ENCODE measurements at places on chromosomes 6 and 20.

- no peak for DNase-seq
Observed at GRCh38 chr6:4703382-4703781, 72.8 kb upstream of the CDYL start.

- no peak for DNase-seq
Observed at GRCh38 chr6:34143196-34143883, 2.5 kb downstream of the GRM4 start.

GRCh38 chr20:60636417-60636816, 615.6 kb upstream of the CDH4 start:
- DNase-seq: no peak

DNA sequence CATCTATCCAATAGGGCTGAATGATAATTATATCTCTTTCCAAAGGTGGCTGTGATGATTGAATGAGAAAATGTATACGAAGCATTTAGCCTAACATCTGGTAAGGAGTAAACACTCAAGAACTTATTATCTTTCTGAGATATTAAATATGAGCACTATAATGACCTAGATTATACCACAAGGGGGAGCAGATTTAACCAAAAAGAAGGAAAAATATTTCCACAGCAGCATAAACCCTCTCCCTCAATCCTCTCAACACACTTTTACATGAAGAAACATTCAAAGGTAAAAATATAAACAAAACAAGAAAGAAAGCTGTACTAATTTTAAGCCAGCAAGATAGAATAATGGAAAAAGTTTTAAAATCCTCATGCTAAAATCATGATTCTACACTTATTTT, 68.4 kb downstream of the SHPRH start:
- no peak for DNase-seq

DNA sequence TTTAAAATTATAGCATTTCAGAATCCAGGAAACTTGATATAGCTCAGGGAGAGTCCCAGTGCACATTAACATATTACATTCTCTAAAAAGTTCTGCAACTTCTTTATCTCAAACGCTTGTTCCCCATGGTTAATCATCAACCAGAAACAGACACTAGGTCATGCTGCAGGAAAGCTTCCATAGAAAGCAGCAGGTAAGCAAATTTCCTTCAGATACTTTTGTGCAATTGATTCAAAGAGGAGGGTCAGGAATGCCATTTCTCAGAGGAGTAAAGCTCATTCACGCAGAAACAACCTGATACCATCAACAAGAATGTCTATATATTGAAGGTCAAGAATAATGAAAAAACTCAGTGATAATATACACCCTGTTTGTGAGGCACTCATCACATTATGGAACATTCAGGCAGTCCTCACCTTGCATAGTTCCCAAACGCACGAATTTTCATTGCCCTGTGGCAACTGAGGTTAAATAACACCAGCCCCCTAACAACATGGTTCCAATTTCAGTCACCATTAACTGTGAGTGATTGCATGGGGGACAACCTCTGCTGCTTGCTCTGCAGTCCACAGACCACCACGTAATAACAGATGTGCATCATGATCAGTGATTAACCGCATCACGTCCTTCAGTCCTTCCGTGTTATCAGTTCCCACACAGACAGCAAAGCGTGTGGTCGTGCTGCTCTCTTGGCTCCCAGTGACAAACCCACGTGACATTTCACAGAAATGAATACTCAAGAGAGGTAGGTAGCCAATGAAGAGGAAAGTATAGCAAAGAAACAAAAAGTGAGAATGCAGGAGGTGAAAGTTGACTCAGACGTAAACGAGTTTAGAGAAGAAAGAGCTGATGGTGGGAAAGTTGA, 95.7 kb downstream of the LY86 start:
- no peak for DNase-seq

- DNase-seq: peak; percentile 93
Observed at GRCh38 chr20:4038047-4038459, 22.7 kb upstream of the RNF24 start.

DNA sequence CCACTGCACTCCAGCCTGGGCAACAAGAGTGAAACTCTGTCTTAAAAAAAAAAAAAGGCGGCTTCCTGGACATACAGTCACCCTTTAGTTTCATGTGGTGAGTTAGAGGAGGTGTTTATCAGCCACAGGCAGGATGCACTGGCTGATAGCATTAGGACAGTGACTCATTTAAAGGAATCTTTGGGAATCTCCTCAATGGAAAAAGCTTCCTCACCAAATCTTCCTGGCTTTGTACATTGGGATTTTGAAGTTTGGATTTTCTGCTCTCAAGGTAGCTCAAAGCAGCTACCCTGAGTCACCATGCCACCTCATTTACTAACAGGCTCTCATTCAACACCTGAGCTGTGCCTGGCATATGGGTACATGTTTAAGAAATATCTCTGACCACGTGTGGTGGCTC, 20.2 kb downstream of the PRPH2 start:
- DNase-seq: no peak

DNA sequence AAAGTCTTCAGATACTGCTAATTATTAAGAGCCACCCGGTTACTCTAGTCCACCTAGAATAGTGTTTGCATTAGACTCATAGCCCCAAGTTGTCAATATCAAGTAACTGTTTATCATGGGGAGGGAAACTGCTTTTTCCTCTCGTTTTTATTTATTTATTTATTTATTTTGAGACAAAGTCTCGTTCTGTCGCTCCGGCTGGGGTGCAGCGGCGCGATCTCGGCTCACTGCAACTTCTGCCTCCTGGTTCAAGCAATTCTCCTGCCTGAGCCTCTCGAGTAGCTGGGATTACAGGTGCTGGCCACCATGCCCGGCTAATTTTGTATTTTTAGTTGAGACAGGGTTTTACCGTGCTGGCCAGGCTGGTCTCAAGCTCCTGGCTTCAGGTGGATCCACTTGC, 16.1 kb upstream of the CCDC170 start:
- no peak for DNase-seq

DNA sequence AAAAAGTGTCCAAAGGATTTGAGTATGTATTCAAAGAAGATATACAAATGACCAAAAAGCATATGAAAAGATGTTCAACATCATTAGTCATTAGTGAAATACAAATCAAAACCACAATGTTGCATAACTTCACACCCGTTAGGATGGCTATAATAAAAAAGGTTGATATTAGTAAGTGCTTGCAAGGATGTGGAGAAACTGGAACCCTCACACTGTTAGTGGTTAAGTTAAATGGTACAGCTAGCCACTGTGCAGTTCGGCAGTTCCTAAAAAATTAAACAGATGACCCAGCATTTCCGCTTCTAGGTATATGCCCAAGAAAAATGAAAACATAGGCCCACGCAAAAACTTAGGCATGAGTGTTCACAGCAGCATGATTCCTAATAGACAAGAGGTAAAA, 38.6 kb downstream of the IBTK start:
- no peak for DNase-seq

- DNase-seq: no peak
Observed at GRCh38 chr6:142731611-142732010, 213.4 kb downstream of the HIVEP2 start.

- DNase-seq: no peak
Observed at GRCh38 chr6:57109880-57110279, 19.9 kb downstream of the ZNF451 start.

- no peak for DNase-seq
Observed at GRCh38 chr20:49659056-49659455, 54.6 kb downstream of the B4GALT5 start.

GRCh38 chr6:17662585-17662984, 44.1 kb downstream of the NUP153 start:
- DNase-seq: no peak

DNA sequence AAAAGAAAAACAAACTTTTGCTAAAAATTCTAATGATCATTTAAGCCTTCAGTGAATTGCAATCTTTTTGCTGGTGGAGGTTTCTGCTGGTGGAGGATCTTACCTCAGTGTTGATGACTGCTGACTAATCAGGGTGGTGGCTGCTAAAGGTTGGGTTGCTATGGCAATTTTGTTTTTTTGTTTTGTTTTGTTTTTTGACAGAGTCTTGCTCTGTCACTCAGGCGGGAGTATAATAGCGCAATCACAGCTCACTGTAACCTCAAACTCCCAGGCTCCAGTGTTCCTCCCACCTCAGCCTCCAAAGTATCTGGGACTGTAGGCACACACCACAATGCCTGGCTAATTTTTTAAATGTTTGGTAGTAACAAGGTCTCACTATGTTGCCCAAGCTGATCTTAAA, 94.7 kb downstream of the ANKRD6 start:
- DNase-seq: no peak

DNA sequence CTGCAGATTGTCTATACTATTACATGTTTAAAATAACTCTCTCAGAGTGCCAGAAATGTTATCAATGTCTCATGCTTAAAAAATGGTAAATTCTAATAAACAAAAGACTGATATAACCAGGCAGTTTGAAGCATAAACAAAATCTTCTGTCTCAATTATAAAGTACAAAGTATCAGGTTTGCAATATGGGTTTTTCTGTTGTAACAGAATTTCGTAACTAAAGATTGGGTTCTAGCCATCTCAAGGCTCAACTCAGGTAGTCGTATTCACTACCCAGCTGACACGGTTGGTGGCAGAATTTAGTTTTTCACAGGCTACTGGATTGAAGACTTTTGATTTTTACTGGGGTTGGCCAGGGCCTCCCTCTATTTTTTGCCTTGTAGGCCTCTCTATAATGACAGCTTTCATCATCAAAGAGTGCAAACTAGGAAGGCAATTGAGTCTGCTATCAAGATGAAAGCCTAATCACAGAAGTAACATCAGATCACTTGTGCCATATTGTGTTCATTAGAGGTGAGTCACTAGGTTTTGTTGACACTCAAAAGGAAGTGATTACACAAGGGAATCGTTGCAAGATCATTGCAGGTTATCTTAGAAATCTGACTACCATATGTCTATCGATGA, 3.6 kb downstream of the CYP39A1 start:
- peak; percentile 16 for DNase-seq

- peak; percentile 68 for DNase-seq
Observed at GRCh38 chr6:75412969-75413662, 80.5 kb downstream of the FILIP1 start.

Data from H4 (cell line).